Kasumi-1 (cell line): ENCODE measurements at places on chromosomes 4 and X.
A peak's percentile ranks its signal among the peaks of the same experiment; 100 is the strongest.

DNA sequence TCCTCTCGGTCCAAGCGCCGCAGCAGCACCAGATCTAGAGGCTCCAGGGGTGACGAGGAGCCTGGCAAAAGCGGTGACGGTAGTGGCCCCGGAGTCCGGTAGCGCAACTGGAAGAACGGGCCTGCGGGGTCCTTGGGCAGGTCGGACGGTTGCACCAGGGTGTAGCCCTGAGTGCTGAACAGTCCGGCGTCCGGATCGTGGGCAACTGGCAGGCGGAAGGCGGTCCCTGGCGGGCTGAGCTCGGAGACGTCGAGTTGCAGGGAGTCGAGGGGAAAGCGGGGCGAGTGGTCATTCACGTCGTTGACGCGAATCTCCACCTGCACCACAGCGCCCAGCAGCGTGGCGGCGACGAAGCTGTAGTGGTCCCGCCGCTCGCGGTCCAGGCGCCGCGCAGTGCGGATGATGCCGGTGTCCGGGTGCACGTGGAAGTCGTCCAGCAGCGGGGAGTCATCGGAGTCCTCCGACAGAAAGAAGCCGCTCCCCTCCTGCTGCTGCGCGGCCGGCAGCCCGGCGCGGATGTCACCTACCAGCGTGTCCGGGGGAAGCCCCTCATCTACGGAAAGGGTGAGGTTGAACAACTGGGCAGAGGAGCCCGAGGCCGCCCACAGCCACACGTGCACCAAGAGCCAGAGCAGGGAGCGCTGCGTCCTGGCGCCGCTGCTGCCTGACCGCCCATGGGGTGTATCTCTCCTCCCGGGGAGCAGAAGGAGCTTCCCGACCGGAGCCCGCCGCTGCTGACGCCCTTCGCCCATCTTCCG lies 837 bp downstream of the DCHS2 start:
- DNase-seq = no peak

DNA sequence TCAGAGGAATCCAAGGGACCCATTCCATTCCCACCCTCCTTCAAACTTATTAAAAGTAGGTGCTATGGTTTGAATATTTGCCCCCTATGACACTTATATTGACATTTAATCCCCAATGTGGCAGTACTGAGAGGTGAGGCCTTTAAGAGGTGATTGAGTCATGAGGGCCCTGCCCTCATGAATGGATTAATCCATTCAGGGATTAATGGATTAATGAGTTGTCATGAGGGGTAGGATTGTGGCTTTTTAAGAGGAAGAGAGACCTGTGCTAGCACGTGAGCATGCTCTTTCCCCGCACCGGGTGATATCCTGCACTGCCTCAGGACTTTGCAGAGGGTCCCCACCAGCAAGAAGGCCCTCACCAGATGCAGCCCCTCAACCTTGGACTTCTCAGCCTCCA lies 50.1 kb downstream of the IRF2 start:
- DNase-seq = no peak

- DNase-seq = no peak
Observed at GRCh38 chr4:123421937-123422781, 25.6 kb downstream of the SPRY1 start.

- no peak for DNase-seq
Observed at GRCh38 chr4:156781852-156782251, 189.7 kb downstream of the PDGFC start.

DNA sequence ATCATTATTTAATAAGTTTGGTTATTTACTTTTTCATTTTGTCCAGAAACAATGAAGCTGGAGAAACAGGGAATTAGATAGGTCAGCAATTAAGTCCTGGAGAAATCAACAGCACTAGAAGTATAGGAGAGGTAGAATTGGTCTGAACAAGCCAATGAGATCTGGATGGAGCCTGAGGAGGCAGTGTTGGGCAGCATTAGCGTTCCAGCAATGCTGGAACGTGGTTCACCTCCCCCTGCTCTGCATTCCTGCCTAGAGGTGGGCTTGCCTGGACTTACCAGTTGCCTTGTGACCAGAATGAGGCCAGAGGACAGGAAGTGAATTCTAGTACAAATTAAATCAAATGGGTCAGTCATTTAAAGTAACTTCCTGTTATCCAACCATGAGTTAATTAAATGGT lies 4.6 kb downstream of the RASSF6 start:
- no peak for DNase-seq

DNA sequence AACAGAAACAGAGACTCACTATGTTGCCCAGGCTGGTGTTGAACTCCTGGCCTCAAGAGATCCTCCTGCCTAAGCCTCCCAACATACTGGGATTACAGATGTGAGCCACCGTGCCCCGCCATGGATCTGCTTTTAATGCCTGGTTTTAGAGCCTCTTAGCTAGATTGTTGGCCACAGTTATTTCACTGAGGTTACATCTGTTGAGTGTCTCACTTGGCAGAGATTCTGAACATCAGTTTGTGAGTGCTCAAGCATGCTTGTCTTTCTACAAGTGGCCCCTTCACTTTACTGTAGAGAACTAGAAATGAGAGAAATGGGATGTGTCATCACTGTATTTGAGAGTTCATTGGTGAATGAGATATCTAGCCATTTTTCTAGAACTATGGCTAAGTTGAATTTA lies 218.5 kb downstream of the APBB2 start:
- DNase-seq = no peak

DNA sequence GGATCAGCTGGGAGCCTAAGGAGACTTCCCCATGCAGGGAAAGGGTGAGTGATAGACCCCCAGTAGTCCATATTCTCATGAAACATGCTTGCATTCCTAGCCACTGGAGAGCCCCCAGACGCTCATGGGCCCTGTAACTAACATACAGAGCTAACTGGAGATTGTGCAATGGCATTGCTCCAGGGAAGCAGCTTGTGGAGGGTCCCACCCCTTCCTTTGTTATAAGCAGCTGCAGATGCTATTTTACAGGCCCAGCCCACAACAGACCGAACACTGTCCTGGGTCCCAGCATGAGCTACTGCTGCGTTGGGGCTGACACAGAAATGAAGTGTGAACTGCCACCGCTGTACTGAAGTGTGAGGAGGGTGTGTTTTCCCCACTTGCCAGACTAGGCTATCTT lies 1465.7 kb upstream of the DIAPH2 start:
- no peak for DNase-seq

- DNase-seq = no peak
Observed at GRCh38 chrX:103197721-103198306, 17.1 kb upstream of the BEX4 start.

GRCh38 chr4:16807355-16807754 lies 91.1 kb downstream of the LDB2 start:
- no peak for DNase-seq

DNA sequence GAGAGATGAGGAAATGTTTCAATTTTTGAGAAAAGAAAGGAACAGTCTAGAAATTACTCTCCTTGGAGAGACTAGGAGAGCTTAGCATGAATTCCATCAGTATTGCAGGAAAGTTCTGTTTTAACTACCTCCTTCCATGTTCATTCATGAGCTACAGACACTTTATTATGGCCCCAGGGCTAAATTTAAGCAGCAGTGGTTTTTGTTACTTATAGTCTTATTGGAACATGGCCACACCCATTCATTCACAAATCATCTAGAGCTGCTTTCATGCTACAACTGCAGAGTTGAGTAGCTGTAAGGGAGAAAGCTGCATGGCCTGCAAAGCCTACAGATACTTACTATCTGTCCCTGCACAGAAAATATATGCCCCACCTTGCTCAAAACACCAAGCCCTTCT lies 81.7 kb downstream of the SHISA3 start:
- DNase-seq = no peak

- DNase-seq = no peak
Observed at GRCh38 chr4:156495836-156496235, 475.8 kb downstream of the PDGFC start.

DNA sequence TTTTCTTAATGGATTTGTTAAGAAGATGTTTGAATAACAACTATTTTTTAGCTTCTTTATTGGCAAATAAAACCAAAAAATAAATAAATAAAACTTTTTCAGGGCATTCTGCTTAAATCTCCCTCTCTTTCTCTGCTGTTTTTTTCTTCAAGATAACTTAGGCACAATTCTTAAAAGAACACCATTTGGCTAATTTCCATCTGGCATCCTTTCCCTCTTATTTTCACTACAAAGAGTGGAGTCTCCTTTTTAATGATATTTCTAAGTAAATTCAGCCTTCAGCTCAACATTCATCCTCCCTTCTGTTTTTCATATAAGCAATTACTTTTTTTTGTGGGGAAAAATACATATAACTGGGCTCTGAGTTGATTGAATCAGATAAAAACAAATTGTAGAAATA lies 88.1 kb downstream of the PCDH7 start:
- DNase-seq = no peak

GRCh38 chrX:97685753-97686152 lies 802.0 kb downstream of the RPA4 start:
- peak; percentile 23 for DNase-seq

DNA sequence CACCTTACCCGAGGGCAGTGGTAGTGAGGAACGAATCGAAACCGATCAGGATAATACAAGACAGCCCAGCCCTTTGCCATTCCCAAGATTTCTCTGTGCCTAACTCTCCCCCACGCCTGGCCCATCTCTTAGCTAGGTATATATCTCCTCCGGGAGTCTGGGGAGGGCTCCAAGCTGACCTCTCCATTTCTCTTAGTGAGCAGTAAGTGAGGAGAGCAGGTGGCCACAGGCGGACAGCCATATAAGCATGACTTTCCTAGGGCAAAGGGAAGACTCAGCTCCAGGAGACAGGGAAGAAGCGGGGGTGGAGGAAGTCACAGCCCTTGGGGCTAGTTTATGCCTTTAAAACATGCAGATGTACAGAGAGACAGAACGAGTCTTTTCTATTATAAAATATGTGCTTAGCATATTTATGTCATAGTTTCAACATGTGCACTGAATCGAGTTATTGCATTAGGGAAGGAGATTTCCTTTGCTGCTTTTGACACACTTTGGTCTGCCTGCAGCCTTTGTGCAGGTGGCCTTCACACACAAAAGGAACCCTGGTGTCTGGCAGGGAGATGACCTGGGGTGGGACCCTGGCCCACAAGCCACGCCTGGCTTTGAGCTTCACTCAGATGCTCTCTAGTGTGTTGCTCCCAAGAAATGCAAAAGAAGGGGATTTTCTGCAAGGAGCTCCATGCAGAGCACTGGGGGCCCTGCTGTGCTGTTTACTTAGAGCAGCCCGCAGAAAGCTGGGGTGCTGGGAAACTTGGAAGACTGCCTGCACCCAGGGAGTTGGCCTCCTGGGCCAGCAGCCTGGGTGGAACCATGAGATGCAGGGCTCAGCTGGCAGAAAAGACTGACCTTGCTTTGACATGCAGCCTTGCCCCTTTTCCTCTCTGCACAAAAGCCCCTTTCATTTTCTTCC lies 613.3 kb downstream of the BCOR start:
- DNase-seq = no peak

- no peak for DNase-seq
Observed at GRCh38 chr4:51845055-51845426, 2.1 kb downstream of the DCUN1D4 start.

- no peak for DNase-seq
Observed at GRCh38 chr4:153523941-153524386, 57.8 kb downstream of the TMEM131L start.

GRCh38 chr4:55871299-55871800 lies 17.9 kb downstream of the EXOC1 start:
- DNase-seq = no peak

DNA sequence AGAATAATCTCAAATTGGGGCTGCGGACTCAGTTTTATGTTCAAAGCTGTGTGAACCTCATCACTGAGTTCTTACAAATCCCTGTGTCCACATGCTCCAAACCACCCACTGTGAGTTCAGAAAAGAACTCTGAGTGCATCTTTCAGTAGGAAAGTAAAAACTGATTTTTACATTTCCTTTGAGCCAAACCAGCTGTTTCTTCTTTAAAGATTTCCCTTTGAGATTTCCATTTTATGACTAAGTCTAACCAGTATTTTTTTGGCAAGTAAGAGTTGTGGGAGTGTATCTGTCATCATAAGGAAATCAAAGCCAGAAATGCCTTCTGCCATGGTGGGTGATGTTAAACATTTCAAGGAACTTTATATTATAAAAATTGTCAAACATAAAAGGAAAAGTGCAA lies 100.0 kb downstream of the TET2 start:
- DNase-seq = no peak

- peak; percentile 84 for DNase-seq
Observed at GRCh38 chr4:73181231-73181630, 77.4 kb downstream of the ANKRD17 start.

- DNase-seq = no peak
Observed at GRCh38 chr4:147960971-147961370, 229.1 kb downstream of the ARHGAP10 start.

DNA sequence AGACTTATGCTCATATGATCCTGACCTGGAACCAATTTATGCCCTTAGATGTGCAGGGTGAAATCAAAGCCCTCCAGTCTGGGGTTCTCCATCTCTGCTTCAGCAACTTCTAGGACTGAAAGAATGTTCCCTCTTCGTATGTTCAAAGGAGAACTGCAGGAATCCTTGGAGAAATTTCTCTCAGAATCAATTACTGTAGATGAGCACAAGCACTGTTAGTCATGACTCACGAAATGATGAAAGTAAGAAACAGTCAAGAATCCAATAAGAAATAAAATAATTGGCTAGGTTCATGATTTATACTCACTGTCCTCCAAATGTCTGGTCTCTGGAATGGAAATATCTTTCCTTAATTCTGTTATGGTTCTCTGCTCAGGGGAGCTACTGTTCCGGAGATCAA lies 348.2 kb downstream of the PDGFC start:
- DNase-seq = no peak

- peak; percentile 86 for DNase-seq
Observed at GRCh38 chr4:91448668-91449330, 855.0 kb upstream of the GRID2 start.
